T-helper 2 cell (primary cell): ENCODE measurements at places on chromosomes 7 and 10.

DNA sequence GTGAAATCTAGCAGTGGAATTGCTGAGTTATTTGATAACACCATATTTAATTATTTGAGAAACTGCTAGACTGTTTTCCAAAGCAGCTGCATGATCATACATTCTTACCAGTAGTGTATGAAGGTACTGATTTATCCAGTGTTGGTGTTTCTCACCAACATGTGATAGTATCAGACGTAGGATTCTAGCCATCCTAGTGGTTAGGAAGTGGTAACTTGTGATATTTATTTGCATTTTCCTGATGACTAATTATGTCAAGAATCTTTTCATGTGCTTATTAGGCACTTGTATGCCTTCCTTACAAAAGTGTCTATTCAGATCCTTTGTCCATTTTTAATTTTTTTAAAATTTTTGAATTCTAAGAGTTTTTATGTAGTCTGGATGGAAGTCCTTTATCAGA lies 54.2 kb upstream of the PLXDC2 start:
- no peak for DNase-seq

DNA sequence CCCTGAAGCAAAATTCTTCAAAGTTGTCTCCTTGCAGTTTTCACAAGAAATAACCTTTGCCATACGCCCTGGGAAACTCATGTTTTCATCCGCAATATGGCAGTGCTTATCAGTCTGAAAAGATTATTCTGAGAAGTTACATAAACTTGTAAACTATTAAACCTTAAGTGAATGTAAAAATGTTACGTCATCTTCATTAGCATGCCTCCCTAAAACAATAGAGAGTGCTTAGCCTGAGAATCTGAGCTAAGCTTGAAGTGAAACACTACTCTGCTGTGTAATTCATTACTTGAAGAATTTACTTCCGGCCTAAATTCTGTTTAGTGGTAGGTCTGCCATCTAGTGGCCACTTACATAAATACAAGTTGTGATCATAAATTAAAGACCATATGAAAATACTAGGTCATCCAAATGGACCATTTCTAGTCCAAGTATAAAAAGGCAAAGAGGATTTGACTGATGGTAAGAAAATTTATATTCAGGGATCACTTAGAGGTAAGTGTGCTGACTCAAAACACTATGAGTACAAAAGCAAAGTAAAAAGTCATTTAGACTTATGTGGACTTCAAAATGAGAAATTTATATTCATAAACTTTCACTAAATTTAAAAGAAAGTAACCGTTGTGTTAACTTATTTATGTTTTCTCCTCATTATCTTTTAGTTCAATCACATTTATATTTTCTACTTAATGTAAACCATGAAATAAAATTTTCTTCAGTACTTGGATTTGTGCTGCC lies 745.1 kb upstream of the LRRTM3 start:
- no peak for DNase-seq

GRCh38 chr10:127840884-127841283 lies 51.9 kb downstream of the CLRN3 start:
- no peak for DNase-seq

- no peak for DNase-seq
These were observed 67.9 kb downstream of the SGCE start for GRCh38 chr7:94588075-94588474.

- DNase-seq = no peak
These were observed 42.0 kb upstream of the ICA1 start for GRCh38 chr7:8303904-8304528.

DNA sequence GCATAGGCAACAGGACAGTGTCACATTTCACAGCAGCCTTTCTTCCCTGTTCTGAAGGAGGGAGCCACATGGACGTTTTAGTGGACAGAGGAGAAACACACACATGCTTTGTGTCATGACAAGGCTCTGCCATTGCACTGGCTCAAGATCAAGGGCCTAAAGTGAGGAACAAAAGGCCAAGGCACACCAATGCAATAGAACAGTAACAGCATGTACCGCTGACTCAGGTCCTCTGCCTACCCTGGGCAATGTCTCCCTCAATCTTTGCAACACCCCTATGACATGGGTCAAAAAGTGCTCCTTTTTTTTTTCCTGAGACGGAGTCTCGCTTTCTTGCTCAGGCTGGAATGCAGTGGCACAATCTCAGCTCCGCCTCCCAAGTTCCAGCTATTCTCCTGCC lies 57.8 kb upstream of the SDK1 start:
- DNase-seq = no peak

GRCh38 chr10:76251841-76252671 lies 820.6 kb downstream of the LRMDA start:
- no peak for DNase-seq

DNA sequence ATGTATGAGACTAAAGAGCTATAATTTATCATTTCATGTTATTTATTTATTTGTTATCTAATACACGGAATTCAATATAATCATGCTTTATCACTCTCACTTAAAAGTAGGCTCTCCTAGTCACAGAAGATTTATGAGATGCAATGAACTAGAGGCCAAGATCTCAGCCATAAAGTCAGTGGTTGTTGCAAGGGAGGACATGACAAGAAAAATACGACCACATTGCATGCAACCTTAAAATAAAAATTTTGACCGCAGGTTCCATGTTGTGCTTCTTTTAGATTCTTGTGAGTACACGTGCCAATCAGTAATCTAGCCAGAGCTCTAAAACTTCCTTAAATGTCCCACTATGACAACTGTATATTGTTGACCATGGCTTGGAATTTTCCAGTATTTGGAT lies 75.9 kb upstream of the SP8 start:
- DNase-seq = no peak

GRCh38 chr10:79145517-79146470 lies 77.0 kb downstream of the ZMIZ1 start:
- DNase-seq = no peak

DNA sequence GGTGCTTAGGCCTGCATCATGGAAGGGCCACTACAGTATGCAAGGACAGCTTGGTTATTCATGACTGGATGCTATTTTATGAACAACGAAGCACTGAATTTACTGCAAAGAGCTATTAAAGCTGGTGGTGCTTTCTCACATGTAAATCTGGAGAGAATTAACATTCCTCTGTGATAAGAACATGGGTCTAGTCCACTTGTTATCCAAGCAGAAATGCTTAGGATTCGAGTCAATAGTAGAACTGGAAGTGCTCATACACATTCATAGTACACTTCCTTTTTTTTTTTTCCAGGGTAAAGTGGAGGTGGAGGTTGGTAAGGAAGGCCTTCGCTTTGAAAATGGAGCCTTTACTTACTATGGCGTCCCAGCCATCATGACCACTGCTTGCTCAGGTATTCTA lies 35.0 kb downstream of the CNNM1 start:
- no peak for DNase-seq

- DNase-seq = no peak
These were observed 48.0 kb downstream of the GPAM start for GRCh38 chr10:112135604-112136003.

- DNase-seq = no peak
These were observed 109.3 kb upstream of the BTBD16 start for GRCh38 chr10:122161795-122162194.

- DNase-seq = no peak
These were observed 860 bp downstream of the RPP30 start for GRCh38 chr10:90872648-90873020.

DNA sequence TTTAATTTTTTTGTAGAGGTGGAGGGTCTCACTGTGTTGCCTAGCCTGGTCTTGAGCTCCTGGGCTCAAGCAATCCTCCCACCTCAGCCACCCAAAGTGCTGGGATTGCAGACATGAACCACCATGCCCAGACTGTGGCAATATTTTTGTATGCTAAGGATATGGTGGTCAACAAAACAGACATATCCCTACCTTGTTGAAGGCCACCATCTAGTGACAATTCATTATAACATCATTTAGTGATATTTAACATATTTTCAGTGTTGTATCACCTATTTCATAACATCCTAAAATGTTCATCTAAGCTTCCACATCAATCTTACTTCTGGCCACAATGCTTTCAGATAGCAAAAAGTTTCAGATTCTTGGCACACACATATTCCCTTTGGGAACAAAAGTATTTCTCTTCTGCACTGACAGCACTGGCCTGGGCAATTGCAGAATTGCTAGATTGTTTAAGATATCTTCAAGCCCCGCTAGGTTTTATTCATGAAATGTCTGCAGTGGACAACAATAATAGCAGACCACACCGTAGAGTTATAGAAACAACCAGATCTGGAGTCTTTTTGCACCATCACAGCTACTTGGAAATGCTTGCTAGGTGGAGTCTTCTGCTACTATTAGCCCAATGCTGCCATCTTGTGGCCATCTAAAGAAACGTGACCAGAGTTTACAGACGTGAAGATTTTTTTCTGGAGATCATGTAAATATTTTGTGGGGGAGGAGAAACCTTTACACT lies 58.4 kb downstream of the DNAJC12 start:
- peak; percentile 54 for DNase-seq

- DNase-seq = no peak
These were observed 67.5 kb upstream of the LRRC17 start for GRCh38 chr7:102845346-102845745.

DNA sequence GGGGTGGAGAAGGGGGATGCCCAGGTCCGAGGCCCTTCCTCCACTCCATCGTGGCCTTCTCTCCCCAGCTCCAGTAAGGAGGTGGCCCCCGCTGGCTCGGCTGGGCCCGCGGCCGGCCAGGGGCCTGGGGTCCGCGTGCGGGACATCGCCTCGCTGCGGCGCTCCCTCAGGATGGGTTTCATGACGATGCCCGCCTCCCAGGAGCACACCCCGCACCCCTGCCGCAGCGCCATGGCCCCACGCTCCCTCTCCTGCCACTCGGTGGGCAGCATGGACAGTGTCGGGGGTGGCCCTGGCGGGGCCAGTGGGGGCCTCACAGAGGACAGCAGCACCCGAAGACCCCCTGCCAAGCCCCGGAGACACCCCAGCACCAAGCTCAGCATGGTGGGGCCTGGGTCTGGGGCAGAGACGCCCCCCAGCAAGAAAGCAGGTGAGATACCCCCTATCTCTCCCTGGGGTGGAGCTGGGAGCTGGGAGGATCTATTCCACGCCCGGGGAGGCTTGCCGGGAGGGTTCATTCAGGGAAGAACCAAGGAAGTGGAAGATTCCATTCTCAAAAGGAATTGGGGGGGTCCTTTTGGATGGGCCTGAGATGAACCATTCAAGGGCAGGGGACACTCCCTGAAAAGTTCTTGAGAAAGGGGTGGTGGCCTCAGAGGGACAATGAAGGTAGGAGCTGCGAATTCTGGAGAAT lies 3.2 kb downstream of the NYAP1 start:
- no peak for DNase-seq
